EL (cell line): ENCODE measurements at places on chromosomes 7 and 10.
A peak's percentile ranks its signal among the peaks of the same experiment; 100 is the strongest.

GRCh38 chr7:26667514-26668133 lies 196.8 kb downstream of the SKAP2 start:
- peak; percentile 89 for DNase-seq

GRCh38 chr7:112308974-112309373 lies 102.5 kb downstream of the ZNF277 start:
- no peak for DNase-seq

DNA sequence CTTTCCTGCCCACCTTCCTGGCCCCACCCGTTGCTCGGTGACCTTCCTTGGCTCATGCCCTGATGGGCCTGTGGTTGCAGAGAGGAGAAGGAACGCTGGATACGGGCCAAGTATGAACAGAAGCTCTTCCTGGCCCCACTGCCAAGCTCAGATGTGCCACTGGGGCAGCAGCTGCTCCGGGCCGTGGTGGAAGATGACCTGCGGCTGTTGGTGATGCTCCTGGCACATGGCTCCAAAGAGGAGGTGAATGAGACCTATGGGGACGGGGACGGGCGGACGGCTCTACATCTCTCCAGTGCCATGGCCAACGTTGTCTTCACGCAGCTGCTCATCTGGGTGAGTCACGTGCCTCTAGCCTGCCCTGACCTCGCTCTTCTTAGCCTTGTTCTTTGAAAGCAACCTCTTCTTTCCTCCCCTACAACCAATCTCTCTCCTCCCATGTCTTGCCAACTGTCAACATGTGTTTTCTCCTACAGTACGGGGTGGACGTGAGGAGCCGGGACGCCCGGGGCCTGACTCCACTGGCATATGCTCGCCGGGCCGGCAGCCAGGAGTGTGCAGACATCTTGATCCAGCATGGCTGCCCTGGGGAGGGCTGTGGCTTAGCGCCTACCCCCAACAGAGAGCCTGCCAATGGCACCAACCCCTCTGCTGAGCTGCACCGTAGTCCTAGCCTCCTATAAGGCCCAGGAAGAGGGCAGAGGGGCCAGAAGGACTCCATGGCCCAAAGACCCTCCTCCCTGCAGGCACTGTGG lies 24.1 kb downstream of the GBX1 start:
- no peak for DNase-seq

- DNase-seq, result no peak
Observed at GRCh38 chr7:35380739-35381224, 126.9 kb upstream of the TBX20 start.

GRCh38 chr7:115133248-115133647 lies 211.4 kb downstream of the MDFIC start:
- DNase-seq, result no peak

DNA sequence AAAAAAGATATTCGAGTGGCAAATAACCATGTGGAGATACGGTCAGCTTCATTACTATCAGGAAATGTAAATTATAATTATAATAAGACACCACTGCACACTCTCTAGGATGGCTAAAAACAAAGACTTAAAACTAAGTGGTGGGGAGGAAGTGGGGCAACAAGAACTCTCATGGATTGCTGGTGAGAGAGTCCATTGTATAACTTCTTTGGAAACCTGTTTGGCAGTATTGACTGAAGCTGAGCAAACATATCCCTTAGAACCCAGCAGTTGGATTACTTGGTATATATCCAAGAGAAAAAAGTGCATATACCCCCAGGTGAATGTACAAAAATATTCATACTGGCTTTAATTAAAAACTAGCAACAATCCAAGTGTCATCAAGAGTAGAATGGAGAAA lies 133.7 kb upstream of the CTBP2 start:
- DNase-seq, result no peak

- peak; percentile 60 for DNase-seq
Observed at GRCh38 chr7:75866489-75867389, 12.1 kb upstream of the RHBDD2 start.

GRCh38 chr10:8365935-8366911 lies 311.7 kb downstream of the GATA3 start:
- DNase-seq, result peak; percentile 47

DNA sequence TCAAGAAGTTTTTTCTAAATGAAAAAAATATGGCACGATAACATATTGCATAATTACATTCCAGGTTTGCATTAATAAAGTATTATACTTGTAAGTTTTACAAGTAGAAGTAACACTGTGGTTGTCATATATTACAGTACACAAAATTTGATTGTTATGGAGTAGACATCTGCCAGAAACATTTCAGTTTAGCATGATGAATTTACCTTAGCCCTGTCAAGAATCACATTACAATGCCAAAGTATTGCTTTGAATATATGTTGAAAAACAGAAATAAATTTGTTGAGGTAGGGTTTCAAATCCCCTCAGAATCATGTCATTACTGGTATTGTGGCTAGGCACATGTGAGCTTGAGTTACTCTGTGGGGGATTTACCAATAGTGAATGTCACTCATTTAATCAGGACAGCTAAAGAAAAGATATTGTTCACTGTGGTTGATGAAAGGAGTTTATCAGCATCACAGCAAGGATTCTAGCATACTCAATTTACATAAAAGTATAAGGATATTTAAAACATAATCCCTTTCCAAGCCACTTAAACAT lies 112.1 kb downstream of the MDFIC start:
- no peak for DNase-seq

GRCh38 chr10:43200538-43201390 lies 62.5 kb downstream of the CSGALNACT2 start:
- DNase-seq, result no peak

DNA sequence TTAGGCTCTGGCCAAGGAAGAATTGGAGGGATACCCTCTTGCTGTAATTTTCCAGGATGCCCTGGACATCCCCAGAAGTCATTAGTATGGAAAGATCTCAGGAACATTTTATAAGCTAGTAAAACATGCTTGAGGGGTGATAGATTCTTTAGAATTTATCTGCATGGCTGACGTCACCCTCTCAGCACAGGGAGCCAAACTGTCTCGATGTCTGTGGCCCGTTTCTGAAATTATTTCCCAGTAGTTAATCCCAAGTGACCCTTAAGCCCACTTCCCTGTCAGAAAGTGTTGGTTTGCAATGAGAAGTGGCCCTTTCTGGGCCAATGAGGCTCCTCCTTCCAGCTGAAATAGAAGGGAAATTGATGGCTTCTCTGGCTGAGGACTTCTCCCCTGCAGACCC lies 184.5 kb upstream of the BMPER start:
- DNase-seq, result no peak

GRCh38 chr10:84348860-84349259 lies 20.5 kb downstream of the CCSER2 start:
- peak; percentile 65 for DNase-seq

DNA sequence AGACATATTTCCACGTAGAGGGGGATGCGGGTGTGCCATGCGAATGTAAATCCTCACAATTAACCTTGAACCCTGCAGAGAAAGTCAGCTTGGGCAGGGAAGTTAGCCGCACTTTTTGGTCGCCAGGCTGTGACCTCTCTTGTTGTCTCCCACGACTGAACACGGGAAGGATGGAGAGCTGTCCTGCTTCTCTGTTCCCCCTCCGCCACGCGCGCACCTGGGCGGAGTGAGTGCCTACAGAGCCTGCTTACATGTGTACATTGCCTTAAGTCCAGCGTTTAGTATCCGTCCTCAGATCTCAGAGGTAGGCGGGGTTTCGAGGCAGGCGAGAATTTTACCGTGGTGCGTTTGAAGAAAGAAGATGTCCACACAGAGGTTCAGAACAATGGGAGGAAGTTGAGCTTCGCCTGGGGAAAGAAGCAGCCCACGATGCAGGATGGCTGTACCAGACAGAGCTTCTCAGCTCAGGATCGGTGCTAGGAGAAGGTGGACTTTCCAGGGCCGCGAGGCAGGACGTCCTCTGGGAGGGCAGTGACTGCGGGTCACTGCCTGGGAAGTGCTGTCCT lies 482 bp upstream of the ERCC6 start:
- peak; percentile 61 for DNase-seq

GRCh38 chr10:89639326-89639725 lies 5.7 kb downstream of the PANK1 start:
- no peak for DNase-seq

DNA sequence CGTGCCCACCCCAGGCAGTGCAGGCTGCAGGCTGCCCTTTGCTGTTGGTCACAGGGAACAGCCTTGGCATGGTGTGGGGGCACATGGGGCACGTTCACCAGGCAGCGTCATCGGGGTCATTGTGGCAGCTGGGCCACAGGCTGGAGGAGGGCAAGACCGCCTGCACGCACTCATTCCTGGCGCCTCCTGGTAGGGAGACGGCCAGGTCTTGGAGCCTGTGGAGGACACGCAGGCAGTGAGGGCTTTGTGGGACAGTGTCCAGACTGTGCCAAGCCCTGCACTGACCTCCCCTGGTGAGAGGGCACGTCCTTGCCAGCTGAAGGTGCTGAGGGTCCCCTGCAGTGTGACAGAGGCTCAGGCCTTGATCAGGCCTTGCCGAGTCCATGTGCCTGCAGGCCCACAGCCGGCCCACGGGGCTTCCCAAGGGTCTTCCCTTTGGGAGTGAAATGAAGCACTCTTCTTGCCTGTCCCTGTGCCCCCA lies 76.4 kb downstream of the NKX6-2 start:
- no peak for DNase-seq

DNA sequence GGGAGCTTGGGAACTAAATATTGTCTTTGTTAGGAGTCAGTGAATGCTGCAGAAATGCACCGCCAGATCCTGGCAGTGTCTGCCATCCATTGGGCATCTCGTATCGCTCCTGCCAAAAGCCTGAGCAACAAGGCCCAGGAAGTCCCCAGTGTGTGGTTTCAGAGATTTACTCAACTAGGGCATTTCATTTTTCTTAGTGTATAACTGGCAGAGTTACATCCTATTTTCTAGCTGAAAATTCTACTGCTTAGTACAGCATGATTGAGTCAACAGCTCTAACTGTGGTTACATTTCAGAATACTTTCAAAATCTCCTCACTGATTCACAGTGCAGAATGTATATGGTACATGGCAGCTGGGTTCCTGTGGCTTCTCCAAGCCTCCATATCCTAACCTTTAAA lies 95.8 kb upstream of the CREB5 start:
- DNase-seq, result peak; percentile 57

DNA sequence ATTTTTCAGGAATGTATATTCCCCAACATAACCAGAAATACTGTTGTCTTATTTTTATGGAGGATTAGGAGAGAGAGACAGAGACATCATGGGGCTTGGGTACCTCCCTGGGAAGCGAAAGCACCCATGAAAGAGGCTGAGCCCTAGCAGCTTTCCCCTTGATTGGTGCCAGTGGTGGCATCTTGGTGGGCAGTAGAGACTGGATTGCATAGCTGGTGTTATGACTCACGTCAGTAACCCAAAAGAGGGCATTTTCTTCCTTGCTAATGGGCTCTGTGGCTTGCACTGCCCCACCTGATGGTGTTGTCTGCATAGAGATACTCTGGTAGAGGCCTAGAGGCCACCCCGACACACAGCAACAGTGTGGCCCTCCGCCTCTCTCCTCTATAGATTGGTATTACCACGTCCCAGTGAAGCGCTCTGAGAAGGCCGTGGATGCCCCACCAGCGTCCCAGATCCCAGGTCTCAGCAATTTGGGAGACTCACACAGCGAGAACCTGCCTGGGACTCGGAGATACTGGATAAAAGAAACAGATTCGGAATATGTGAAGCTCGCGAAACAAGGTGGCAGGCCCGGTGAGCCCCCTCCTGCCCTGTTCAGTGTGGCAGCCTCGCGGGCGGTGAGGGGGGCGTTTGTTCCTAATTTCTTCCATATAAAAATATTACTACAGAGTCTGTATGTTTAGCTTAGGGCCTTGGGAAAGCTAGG lies 5.8 kb downstream of the C7orf57 start:
- DNase-seq, result peak; percentile 16

- no peak for DNase-seq
Observed at GRCh38 chr7:128849804-128850490, 12.7 kb upstream of the ATP6V1F start.

DNA sequence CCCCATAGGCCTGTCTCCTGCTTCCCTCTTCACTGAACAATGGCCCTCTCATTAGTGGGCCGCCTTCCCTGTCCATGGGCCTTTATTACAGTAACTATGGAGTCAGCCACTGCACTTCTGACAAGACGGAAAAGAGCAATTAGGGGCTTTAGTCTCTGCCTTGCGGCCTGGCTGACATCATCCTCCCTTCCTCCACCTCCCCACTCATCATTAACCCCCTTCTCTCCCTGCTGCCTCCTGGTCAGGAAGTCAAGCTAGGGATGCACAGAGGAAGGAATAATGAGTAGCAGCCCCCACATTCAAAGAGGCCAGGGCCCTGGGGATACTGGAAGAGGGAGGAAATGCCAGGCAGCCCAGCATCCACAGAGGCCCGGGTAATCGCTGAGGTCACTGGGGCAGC lies 101.6 kb upstream of the PLXNA4 start:
- DNase-seq, result no peak

DNA sequence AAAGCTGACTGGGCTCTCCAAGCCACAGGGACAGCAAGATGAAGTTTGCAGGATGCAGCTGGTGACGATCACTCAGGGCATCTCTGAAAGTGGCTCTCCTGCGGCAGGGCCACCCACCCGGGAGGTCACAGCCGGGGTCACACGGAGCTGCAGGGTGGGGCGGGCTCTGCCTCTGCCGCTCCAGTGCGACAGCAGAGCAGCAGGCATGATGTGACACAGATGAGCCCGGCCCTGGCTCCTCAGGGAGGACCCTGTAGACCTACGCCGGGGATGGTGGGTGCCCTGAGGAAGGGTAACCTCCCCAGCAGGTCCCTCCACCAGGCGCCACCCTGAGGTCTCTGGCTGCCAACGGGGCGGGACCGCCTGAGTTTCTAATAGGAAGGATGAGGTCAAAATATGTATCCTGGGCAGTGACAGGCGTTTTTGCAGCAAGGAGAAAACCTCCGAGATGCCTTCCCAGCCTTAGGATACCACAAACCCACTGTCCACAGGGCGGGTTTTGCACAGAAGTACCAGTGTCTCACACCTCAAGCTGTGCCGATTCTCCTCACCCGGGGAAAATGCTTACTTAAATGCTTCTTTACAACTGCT lies 114.8 kb upstream of the DIP2C start:
- no peak for DNase-seq

GRCh38 chr7:88437132-88437531 lies 130.4 kb upstream of the STEAP4 start:
- no peak for DNase-seq

GRCh38 chr10:6101181-6101580 lies 12.3 kb downstream of the RBM17 start:
- DNase-seq, result no peak

GRCh38 chr7:157488281-157488680 lies 151.5 kb downstream of the DNAJB6 start:
- no peak for DNase-seq

DNA sequence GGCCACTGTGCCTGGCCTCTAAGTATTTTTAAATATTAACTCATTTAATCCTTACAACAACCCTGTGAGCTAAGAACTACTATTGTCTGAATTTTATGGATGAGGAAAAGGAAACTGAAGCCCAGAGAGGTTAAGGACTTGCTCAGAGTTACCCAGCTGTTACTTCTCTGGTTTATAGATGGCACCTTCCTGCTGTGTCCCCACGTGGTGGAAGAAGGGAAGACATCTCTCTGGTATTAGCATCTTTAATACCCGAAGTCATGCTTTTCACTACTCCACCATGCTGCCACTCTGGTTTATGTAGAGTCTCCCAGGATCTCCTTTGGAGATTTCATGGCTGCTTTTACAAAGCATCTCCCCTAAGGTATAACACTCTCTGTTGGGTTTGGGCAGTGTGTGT lies 105.5 kb upstream of the MKLN1 start:
- DNase-seq, result no peak
